ENCODE measurements at places on chromosomes 7 and 10.
A peak's percentile ranks its signal among the peaks of the same experiment; 100 is the strongest.

DNA sequence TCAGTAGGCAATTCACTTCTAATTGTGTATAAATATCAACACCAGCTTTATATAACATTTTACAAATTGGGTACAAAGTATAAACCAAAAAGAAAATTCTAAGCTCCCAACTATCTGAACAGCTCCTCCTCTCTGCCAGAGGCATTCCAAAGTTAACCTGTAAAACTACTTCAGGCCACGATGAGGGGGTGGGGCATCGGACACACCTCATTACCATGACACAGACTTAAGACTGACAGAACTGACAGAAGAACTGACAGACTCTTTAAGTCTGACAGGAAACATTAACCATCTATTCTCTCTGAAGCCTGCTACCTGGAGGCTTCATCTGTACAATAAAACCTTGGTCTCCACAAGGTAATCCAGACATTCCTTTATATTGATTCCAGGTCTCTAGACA lies 12.3 kb downstream of the ESYT2 start:
- no peak for DNase-seq

- peak; percentile 94 for DNase-seq
Observed at GRCh38 chr7:38312821-38313220, 39.4 kb upstream of the TARP start.

DNA sequence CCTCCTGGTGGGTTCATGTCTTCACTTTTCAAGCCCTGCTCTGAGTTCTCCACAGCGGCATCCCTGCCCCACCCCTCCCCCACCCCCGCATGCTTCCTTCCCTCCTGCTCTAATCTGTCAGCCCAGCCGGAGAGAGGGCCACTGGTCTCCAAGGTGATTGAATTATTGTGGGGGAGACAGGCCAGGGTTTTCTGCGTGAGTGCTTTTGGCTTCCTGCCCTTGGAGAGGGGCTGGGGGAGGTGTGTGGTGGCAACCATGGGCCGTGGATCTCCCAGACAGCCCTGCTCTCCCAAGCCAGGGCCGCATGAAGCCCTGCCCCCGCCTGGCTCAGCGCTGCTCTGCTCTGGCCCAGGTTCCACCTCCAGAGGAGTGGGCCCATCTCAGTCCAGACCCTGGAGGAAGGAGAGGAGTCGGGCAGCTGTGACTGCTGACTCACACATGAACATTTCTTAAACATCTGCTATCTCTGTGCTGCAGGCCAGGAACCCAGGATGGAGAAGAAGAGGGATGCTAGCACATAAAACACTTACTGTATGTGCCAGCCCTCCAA lies 109.9 kb downstream of the ZMIZ1 start:
- DNase-seq, result peak; percentile 75

DNA sequence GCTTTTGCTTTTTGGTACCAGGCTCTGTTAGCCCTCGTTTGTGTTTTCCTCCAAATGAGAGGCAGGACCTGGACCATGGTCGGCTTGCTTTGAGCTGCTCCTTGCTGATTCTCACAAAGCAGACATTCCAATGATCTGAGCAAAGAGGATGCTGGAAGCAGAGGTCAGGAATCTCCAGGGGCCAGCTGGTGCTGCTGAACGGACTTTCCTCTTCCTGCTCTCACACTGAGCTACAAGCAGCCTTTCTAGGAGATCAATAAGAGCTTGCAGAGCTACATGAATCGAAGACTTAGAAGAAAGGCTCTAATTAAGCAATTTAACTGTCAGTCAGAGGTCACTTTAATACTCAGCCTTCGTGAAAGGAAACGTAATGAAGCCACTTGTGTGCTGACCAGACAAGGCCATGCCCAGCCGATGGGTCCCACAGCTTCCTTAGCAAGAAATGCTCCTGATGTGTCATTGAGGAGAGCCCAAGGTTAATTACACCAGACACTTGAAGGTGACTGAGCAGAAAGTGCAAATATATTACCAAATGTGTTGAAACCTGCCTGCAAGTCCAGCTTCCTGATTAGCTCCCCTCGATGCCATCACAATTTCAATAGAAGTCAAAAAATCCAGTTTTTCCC lies 151.3 kb upstream of the RSU1 start:
- DNase-seq, result no peak

GRCh38 chr10:46091828-46092523 lies 45.9 kb upstream of the MSMB start:
- DNase-seq, result peak; percentile 30

Data from NB4 (cell line).